NCI-H1417 treated with DMSO at 0.1 percent for 48 hours (cell line): ENCODE measurements at places on chromosomes 7 and 10.
A peak's percentile ranks its signal among the peaks of the same experiment; 100 is the strongest.

DNA sequence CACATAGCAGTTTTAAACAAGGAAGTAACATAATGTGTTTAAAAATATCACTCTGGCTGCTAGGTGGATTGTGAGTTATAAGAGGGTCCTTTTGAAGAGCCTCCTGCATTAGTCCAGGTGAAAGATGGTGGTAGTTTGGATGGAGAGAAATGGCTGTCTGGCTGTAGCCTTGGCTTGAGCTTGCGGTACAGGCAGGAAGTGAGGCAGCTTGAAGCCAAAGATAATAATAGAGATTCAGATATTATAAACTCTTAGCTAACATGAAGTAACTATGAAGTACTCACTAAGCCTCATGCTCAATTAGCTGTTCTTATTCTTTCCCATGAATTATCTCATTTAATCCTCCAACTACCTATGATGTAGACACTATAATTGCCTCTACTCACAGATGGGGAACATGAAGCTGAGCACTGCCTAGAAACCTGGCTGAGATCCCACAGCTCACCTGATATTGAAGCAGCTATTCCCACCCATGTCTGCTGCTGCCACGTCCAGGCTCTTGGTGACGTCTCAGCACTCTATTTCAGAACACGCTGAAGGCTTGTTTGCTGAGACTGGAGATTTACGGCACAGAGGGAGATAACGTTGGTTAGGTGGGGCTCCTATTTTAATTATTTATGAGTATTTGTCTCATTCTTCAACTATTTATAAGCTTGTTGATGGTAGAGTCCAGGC, 10.4 kb downstream of the C10orf120 start:
- DNase-seq: no peak

DNA sequence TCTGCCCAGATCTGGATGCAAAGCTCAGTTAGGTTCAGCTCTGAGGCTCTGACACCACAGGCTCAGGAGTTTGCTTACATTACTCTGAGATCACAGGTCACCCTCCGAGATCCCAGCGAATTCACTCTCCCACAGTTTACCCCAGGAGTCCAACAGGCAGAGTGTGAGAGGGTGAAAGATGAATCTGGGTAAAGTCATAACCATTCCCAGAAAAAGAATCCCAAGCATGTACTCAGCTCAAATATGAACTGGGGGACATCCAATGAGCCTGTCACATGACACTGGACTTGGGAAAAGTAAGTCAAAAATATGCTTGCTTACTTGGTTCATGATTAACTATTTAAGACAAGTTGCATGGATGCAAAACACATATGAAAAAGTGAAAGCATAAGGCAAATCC, 110.3 kb upstream of the ARID5B start:
- no peak for DNase-seq

- DNase-seq: no peak
Observed at GRCh38 chr7:32115831-32116230, 45.6 kb upstream of the PDE1C start.

- DNase-seq: no peak
Observed at GRCh38 chr7:74462707-74463100, 9.0 kb downstream of the GTF2IRD1 start.

GRCh38 chr7:133807624-133808492, 319.3 kb upstream of the LRGUK start:
- DNase-seq: peak; percentile 81

DNA sequence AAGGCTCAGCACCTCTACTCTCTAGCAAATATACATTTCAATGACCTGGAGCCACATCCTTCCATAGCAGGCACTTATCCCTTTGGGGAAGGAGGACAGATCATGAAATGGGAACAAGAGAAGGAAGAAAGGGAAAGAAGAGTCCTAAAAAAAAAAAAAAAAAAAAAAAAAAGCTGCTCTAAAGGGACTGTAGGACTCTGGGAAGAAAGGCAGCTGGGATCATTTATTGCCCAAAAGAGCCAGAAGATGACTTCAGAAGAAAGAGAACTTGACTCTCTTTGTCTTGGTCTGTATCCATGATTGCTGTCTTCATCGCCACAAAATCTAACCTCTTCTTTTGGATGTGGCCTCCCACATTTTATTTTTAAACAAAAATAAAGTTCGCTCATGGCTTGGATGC, 203.6 kb upstream of the CELF2 start:
- no peak for DNase-seq

GRCh38 chr10:31062856-31063255, 31.2 kb upstream of the ZNF438 start:
- no peak for DNase-seq

DNA sequence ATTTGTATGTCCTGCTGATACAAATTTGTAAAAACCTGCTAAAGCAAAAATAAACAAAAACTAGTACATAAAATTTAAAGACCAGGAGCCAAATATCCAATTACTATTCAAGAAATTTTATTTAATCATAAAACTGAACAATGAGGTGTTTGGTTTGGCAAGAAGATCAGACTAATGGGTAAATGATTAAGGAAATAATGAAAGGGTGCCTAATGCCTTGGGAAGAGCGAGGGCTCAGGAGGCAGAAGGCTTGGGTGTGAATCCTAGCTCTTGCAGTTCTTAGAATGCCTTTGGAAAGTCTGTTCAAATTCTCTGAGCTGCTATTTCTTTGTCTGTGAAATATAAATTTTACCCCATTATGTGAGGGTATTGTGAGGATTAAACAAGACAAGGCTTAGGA, 32.4 kb downstream of the NAPEPLD start:
- DNase-seq: no peak

GRCh38 chr10:108911814-108912541, 1011.3 kb downstream of the XPNPEP1 start:
- no peak for DNase-seq

- DNase-seq: no peak
Observed at GRCh38 chr10:78332012-78332411, 298.3 kb downstream of the RPS24 start.

- no peak for DNase-seq
Observed at GRCh38 chr7:154302380-154302779, 250.2 kb downstream of the DPP6 start.

GRCh38 chr10:120555842-120556532, 99.0 kb downstream of the PLPP4 start:
- no peak for DNase-seq

DNA sequence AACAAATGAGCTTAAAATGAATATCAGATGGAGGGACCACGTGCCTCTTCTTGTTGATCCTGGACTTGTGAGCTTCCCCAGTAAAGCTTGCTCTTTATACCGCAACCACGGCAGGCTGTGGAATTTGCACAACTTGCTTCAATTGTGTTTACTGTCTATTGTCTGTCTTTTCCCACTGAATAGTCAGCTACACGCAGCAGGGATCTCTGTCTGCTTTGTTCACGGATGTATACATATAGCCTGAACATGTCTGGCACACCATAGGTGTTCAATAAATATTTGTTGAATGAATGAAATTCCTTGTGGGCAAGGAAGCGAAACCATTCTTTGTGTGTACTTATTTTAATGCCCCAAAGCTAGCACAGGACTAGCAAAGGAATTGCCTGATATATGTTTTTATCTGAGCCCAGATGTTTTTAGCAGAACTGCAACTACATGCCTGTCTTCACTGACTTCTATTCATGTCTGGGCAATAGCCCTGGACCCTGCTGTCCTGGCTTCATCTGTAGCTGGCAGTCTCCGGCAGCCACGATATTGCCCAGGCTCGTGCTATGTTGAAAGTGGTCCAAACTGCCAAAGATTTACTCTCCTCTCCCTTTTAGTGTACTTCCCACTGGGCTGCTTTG, 29.9 kb upstream of the IFRD1 start:
- no peak for DNase-seq

- no peak for DNase-seq
Observed at GRCh38 chr7:1234881-1235500, 2.3 kb downstream of the UNCX start.

- DNase-seq: no peak
Observed at GRCh38 chr7:44046321-44047061, 2.0 kb downstream of the DBNL start.

- DNase-seq: no peak
Observed at GRCh38 chr7:142799437-142799835, 28.7 kb downstream of the PRSS2 start.

- DNase-seq: no peak
Observed at GRCh38 chr7:150444674-150445365, 5.6 kb upstream of the GIMAP8 start.

- no peak for DNase-seq
Observed at GRCh38 chr10:4514445-4515108, 311.4 kb upstream of the AKR1E2 start.

GRCh38 chr7:106258789-106259188, 26.0 kb downstream of the NAMPT start:
- no peak for DNase-seq

DNA sequence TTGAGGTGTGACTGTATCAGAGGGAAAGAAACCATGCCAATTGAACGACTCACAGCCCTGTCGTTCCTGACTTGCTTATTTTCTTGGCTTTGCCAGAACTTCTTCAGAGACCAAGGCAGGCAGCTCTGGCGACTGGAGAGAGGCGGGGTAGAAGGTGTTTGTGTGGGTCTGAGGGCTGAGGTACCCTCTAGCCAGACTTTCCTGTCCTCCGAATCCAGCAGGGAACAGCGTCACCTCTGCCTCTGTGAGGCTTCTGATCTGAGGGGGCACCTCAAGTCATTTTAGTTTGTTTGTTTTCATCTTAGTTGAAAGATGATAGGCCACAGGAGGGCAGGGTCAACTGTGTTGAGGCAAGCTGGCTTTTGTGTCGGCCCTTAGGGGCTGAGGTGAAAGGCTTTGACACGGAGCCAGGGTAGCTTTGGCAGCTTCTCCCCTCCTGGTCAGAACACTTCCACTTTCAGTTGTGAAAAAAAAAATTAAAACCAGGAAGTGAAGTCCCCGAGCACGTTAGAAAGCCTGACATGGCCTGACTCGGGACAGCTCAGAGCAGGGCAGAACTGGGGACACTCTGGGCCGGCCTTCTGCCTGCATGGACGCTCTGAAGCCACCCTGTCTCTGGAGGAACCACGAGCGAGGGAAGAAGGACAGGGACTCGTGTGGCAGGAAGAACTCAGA, 1.9 kb downstream of the ACSL5 start:
- DNase-seq: no peak

- DNase-seq: no peak
Observed at GRCh38 chr7:88306590-88307048, at the start of gene STEAP4. TSS of gene STEAP4 (minus strand) at chr7:88306894. CDS start at chr7:88284269, 22,625 bp downstream.

GRCh38 chr7:36710186-36710791, 14.0 kb downstream of the AOAH start:
- DNase-seq: no peak

- DNase-seq: no peak
Observed at GRCh38 chr7:140928491-140929309, 4.0 kb upstream of the BRAF start.

GRCh38 chr7:88771417-88771816, 11.9 kb downstream of the ZNF804B start:
- no peak for DNase-seq

- DNase-seq: no peak
Observed at GRCh38 chr10:79023240-79024162, 45.3 kb upstream of the ZMIZ1 start.

DNA sequence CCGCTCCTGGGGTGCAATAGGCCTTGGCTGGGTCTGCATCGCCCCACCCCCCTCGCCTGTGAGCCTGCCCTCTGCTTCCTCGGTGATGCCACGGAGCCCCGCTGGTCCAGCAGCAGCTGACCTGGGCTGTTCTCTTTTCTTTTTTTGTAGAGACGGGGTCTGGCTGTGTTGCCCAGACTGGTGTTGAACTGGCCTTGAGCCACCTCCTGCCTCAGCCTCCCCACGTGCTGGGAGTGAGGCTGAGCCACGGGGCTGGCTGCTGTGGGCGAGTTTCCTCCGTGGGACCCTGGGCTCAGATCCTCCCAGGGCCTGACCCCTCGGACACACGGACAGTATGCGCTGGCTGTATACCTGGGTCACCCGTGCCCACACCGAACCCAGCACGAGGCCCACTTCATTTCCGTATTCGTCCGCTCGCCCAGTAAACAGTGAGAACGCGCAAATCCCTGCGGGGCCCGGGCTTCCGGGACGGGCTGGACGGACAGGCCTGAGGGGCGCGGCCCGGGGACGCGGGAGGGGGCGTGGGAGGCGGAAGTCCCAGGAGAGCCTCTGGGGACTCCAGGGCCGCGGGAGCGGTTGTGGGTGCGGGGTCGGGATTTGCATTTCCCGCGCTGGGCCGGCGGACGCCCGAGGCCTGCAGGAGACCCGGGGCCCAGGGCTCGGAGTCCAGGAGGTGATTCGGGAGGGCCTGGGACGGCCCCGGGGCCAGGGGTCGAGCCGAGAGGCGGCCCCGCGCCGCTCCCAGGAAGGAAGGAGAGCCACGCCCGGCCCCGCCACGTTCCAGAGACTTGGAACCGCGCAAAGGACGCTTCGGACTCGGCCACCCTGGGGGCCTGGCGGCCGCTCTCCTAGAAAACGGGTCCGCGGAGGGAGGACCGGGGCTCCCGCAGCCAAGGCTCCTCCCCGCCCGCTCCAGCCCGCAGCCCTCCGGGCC, 57.7 kb upstream of the DNAJB6 start:
- no peak for DNase-seq

GRCh38 chr7:6165075-6165474, 107.3 kb downstream of the CYTH3 start:
- DNase-seq: no peak

GRCh38 chr10:114024876-114025610, 18.6 kb upstream of the ADRB1 start:
- DNase-seq: no peak

DNA sequence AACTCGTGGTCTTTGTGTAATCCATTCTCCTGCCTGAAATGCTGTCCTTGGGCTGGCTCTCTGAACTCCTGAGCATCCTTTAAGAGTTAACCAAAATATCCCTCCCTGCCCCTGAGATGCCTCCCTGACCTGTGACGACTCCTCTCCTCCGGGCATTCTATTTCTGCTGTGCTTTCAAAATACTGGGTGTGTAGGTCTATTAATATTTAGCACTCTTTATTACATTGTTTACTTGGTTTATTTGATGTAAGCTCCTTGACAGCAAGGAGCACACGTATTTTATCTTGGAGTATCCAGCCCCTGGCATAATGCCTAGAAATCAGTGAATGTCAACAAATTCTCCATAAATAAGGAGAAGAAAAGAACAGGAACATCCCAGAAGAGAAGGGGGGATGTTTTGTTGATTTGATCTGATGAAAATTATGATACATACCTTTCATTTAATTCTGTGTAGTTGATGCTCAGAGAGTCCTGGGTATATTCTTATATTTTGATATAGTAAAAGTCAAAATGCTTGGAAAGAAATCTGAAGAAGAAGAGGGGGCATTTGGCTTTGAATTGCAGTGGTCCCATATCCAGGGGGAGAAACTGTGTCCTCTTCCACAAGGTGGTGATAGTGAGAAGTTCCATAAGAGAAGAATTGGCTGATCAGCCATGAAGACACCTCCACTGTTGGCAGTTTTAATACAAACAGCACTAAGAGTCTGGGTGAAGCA, 107.7 kb upstream of the MPP7 start:
- DNase-seq: no peak
